ENCODE measurements at places on chromosomes 16 and 17.
A peak's percentile ranks its signal among the peaks of the same experiment; 100 is the strongest.

DNA sequence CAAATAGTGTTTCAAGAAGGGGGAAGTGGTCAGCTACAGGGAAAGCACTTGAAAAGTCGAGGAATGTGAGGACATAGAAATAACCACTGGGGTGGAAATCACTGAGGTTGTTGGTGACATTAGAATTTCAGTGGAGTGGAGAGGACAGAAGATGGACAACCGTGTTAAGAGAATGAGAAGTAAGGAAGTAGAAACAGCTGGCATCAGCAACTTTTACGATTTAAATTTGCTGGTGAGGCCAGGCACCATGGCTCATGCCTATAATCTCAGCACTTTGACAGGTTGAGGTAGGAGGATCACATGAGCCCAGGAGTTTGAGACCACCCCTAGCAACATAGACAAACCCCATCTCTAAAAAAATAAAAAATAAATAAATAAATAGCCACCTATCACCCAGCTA lies 83.2 kb upstream of the PSMD7 start:
- no peak for DNase-seq

DNA sequence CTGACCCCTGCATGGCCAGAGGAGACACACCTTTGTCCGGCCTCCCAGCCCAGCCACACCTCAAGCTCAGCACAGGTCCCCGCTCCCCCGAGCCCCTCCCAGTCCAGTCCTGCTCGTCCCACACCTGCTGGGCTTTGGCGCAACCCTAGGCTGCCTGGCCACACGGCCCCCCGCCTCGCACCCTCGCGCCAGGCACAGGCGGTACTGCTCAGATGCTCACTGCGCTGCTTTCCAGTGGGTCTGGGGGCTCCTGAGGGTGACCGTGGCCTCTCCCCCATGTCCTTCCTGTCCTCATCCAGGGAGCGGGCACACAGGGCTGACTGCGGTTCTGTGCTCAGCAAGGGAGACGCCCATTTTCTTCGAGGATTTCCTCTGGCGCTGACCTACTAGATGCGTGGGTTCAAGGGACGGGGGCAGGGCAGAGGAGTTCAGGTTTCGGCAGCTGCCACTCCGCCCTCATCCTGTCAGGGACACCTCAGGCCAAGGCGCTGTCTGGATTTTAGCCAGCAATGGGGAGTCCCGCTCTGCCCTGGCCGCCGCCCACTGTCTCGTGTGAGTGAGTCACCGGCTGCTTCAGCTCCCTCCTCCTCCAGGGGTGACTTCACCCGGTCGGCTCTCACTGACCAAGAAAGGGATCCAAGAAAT lies 118.0 kb upstream of the ZNF469 start:
- peak; percentile 82 for DNase-seq

- no peak for DNase-seq
Measured at GRCh38 chr17:70215656-70216055, 46.3 kb downstream of the KCNJ2 start.

- DNase-seq: no peak
Measured at GRCh38 chr17:65941356-65941899, 250.5 kb downstream of the CEP112 start.

DNA sequence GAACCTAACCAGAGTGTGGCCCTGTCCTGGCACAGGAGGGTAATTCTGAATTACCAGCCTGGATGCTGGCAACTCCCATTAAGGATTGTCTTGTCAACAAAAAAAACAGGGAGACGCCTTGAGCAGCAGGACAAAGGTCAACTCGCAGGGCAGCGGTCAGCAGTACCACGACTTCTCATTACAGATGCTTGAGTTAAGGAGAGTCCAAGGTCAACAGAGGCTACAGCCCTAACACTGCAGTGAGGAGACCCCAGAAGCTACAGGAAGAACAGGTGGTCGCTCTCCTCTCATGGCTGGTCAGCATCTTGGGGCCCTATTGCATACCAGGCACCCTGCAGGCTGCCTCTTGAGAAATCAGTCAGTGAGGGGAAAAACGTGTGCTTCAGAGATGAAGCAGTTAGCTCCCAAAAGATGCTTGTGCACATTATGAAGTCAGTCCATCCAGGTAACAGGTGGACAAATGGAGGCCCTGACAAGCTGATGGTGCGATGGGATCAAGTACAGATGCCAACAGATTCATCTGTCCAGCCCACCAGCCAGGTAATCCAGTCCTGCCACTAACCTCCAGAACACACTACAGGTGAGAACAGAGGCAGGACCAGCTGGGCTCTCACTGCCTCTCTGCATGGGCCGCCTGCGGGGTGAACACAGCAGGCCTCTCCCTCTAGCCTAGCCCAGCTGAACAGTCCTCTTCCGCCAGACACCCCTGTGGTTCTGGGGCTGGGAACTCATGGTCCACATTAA lies 4.2 kb downstream of the CSNK1D start:
- no peak for DNase-seq

- no peak for DNase-seq
Measured at GRCh38 chr16:76157629-76158028, 119.6 kb upstream of the CNTNAP4 start.

DNA sequence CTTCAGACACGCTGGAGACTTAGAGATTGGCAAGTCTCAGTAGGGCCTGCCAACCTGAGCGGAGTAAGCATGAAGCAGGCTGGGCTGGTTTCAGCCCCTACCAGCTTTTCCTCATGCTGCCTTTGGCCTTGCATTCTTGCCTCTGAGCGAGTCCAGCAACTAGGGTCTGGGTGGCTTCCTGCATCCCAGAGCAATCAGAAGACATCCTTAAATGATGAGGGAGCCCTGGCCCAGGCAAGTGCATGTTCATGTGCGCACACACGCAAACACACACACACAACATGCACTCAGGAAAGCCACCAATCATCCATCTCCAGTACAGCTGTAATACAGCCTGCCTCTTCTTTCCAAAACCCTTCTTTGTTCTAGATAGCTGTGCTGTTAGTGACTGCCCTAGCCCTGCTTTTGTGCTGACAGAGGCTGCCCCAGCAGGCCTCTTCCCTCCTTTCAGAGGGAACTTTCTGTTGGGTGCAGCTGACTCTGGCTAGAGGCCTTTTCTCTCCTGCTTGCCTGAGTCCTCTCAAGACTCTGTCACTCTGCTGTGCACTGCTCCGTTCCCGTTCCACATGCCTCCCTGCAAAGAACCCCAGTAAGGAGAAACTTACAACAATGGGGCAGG lies 30.7 kb upstream of the TBX2 start:
- DNase-seq: no peak

DNA sequence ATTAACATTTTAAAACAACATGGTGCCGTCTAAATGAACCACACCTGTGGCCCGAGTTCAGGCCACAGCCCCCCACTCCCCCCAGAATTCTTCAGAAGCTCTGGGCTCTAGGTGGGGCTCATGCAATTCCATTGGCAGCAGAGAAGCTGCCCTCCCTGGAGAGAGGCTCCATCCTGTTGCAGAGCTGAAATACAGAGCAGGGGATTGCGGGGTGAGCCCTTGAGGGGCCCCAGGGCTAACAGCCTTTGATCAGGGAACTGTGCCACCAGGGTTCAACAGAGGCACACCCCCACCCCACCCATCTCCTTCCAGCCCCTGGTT lies 69.3 kb downstream of the ABR start:
- no peak for DNase-seq

DNA sequence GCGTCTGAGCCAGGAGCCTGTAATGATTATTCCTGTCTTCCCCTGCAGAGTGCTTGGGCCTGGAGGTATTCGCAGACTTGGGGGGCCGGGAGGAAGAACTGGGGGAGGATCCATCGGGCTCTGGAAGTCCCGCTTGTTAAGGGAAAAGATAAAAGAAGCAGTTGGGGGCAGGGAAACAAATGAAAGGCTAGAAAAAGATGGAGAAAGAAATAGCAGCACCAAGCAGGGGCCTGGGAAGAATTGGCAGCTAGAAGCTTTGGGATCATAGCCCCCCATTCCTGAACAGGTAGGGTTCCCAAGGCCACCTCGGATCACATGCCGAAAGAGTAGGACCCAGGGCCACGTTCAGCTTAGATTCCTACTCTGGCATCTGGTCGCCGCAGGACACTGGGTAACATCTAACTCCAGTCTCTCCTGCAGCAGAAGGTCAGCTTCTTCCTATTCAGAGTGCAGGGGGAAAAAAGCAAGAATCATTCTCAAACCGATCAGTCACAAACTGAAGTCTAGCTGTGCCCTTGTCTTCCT lies 23.6 kb downstream of the ADAM11 start:
- DNase-seq: no peak

DNA sequence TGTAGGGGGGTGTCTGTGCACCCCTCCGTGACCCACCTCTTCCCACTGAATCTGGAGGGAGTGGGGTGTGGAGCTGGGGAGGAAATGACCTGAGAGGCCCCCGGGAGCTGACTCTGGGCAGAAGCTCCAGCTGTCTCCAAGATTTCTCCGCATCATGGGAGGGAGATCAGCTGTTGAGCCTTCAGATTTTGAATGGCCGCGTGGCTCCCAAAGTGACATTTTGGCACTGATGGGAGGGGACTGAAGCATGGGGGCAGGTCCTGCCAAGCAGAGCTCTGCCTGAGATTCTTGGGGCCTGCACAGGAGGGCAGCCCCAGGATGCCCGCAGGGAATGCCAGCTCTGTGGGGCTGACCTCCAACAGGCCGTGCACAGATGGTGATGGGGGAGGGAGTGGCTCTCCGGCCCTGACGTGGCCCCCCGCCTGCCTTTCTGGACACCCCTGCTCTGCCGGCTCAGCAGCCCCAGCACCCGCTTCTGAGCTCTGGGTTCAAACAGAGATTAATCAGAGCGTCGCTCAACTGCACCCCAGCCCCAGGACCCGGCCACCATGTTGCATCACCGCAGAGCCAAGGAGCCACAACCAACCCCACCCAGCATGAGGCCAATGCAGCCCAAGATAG lies 25.3 kb upstream of the UBE2I start:
- no peak for DNase-seq

GRCh38 chr17:28698253-28698941 lies 13.3 kb downstream of the PROCA1 start:
- DNase-seq: no peak

DNA sequence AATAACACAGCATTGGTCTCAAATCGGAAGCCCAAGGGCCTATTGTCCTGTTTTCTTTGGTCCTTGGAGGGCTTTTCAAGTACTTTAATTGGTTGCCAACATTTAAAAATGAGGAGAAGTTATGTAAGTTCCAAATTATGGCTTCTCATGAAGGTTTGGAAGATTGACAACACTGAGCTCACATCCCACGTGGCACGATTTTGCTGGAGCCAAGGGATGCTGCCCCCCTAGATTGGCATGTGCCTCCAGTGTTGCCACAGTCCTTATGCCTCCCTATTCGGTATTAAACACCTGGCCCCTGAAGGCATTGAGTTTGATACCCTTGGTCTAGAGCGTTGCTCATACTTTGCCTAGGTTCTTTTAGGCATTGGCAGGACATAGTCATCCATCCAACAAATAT lies 108.0 kb downstream of the ZNF18 start:
- no peak for DNase-seq

DNA sequence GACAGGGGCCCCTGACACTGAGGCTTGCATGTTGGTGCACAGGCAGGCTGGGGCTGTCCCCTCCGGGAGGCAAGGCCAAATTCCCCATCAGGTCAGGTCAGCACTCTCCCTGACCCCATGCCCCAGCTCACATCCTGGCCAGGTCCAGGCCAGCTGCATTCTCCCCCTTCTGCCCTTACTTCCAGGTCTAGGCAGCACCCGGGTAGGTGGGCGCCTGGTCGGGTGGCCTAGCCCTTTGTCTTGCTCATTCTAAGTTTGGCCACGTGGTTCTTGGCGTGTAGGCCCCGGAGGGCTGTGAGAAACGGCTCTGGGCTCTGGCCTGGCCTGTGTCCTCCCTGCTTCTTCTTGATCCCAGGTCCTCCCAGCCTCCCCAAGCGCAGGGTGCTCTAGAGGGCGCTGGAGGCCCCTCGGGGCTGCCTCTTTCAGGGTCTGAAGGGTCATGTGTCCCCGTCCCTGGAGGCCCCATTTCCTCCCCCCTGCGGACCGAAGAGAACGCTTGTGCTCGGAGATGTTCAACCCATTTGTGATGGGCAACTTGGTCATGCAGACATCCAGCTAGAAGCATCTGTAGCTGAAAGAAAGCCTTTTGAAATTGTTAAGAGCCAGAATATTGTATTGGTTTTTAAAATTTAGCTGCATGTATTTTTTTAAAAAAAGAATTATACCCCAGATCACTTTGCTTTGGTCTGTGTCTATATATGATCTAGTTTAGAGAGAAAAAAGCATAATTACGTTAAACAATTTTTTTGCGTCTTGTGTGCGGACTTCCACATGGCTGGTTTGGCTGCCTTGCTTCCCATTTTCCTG lies 6.7 kb downstream of the BAHCC1 start:
- DNase-seq: no peak

- no peak for DNase-seq
Measured at GRCh38 chr17:14134456-14134855, 65.2 kb downstream of the COX10 start.

Measured in hematopoietic multipotent progenitor cell treated with erythropoietin and hydrocortisone succinate and interleukin-3 and kit ligand, for 17 days (in vitro differentiated cells).